T-helper 9 cell (primary cell): ENCODE measurements at places on chromosomes 2 and 18.

GRCh38 chr2:169073963-169074751 is 4.8 kb downstream of the DHRS9 start:
- no peak for DNase-seq

DNA sequence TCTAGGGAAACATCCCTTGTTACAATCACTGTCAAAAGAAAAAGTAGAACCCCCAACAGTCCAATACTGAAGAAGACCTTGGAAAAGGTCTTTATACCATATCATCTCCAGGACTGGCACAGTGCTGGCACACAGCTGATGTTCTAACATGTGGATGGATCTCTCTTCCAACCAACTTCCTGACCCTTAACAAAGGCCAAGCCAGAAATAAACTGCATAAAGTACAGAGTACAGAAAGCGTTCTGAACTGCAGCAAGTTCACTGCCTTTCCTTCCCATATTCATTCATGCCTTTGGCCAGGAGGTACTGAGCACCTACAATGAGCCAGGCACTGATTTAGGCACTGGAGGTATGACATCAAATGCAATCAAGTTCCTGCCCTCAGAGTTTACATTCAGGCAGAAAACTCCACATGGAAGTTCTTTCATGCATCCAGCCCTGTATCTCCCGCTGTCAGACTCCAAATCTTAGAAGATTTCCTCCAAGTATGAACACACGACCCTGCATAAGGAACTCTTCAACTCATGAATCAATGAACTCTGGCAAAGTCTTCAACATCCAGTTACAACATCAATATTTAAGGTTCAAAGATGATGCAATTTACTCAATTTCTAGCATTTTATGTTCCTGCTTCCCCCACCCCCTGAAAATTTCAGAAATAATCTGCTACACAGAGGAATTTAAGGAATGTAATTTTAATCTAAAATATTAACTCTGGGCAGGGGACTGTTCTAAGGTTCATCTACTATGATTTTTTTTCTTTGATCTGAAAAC is 33.8 kb downstream of the ACVR1 start:
- no peak for DNase-seq

DNA sequence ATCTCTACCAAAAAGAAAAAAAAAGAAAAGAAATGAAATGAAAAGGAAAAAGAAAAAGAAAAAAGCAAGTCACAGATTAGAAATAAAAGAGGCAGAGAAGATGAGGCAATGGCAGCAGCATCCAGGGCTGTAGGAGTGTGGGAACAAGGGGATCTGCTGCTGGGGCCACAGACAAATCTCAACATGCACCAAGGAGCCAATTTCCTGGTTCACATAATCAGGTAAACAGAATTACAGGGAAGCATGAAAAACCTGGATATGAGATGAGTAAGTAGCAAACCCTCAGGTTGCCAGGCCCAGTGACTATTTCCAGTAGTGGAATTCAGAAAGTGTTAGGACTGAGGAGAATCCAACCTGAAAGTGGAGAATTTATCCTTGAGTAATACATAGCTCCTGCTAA is 77.4 kb upstream of the ARHGAP28 start:
- no peak for DNase-seq

DNA sequence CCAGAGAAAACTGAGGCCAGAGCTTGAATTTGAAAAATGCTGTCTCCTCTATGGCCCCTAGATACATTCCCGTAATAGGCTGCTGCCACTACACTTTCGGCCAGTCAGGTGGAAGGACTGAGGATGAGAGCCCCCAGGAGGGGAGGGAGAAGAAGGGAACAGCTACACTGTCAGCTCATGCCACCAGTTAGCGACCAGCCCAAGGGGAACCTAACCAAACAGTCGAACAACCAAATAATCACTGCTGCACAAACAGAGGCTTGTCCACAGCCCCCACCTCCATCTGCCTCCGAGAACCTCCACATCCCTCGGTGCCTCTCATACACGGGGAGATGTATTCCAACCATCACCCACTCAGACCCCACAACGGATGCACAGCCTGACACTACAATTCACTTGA is 7.3 kb downstream of the ZNF516 start:
- no peak for DNase-seq

DNA sequence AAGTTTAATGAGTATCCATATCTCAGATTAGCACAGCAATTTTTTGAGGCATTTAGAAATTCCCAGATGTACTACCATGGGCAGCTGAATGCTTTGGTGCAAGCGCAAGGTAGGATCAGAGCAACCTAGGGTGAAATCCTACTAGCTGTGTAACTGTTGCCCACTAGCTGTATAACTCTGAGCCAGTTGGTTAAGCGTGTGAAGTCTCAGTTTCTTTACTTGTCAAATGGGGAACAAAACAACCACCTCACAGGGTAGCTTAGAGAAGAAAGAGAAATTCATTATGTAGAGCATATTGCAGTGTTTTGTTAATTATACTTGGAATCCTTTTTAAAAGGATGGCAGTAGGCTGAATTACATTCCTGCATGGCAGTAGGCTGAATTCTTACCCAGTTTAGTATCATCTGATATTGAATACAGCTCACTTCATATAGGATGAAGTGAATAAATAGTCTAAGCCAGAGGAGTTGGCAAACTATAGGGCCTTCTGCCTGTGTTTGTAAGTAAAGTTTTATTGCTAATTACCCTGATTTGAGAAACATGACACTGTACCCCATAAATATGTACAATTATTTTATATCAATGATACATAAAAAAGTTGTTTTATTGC is 180.7 kb downstream of the PLCL1 start:
- no peak for DNase-seq

DNA sequence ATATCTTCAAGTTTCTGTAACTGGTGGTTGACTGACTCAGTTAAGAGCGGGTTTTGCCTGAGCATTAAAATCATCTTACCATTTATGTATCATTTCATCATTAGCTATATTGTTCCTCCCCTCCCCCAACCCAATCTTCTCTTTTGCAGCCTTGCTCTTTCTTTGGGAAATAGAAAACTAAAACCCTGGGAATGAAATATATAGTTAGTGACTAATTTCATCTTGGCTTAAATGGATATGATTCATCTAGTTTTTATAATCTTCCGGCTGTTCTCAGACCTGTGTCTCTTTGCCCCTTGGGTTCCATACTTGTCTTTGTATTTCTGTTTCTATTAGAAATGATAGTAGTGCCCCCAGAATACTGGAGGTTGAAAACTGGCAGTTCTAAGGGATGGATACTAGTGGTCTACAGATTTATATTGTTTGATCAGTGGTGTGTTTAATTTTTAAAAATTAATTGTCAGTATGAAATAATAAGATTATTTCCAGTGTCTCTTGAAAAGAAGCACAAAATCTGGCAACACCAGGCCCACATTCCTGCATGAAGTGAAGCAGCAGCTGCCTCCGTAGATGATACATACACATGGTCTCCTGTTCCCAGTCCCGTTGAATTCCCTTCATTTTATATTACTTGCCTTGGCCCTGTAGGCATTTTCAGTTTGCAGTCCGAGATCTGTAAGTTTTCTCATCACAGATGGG is 44.5 kb downstream of the PHLPP1 start:
- DNase-seq: no peak

- DNase-seq: no peak
These were observed 447.5 kb upstream of the FSIP2 start for GRCh38 chr2:185291035-185291647.

DNA sequence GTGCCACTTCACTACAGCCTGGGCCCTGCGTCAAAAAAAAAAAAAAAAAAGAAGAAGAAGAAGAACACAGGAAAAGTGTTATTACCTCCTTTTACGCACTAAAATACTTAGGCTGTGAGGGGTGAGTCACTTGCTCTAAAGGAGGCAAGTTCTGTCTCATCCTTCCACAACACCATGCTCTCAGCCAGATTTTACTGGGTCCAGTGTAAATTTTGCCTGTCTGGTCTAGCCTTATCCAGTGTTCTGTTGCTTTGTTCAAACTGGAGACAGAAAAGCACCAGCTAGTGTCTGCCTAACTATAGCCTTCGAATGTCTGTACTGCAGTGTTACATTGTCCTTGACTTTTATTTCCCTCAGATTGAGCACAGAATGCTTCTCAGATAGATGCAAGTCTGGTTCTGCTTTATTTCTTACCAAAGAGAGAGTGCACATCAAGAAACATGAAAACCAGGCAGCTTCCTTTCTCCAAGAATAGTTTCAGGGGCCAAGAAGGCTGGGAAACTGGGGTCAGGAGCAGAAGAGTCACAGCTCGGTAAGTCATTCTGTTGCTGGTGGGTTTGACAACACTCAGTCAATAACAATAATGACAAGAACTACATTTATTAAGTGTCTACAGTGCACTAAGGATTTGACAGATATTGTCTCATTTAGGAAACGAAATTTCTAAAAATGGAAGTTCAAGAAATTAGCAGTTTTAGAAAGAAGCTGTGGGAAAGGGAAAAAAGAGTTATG is 3.1 kb upstream of the MSGN1 start:
- DNase-seq: no peak

DNA sequence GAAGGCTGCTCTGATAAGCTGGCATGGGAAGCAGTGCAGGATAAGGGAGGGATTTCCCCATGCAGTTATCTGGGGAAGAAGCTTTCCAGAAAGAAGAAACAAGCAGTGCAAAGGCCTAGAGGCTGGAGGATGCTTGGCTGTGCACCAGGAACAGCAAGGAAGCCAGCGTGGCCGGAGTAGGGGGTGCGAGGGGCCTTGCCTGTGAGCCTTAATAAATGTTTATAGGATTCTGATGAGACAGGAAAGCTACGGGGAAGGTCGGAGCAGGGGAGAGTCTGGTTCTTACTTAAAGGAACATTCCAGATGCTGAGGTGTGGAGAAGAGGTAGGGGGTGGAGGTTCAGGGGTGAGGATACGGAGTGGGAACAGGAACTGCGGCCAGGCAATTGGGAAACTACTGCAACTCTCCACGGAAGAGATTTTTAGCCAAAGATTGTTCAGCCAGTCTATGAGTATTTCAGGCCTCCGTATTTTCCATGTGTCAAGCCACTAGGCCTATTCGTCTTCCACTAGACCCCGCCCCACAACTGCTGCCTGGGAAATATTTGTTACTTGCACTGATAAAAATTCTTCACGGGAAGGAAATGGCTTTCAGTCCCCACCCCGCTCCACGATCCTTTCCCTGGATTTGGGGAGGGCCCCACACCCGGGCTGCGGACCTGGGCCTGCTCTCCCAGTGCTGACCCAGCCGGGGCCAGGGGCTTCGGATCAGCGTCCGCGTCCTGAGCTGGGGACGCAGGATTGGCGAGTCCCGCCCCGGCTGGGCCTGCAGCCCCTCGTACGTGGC is 516 bp downstream of the EIF2AK2 start:
- no peak for DNase-seq

GRCh38 chr18:24991141-24992060 is 360.6 kb downstream of the ZNF521 start:
- no peak for DNase-seq

- no peak for DNase-seq
These were observed 43.3 kb downstream of the DIPK1C start for GRCh38 chr18:74413836-74414235.

GRCh38 chr2:62398356-62398755 is 107.6 kb downstream of the TMEM17 start:
- DNase-seq: no peak

GRCh38 chr2:108617617-108618016 is 83.3 kb downstream of the LIMS1 start:
- no peak for DNase-seq

GRCh38 chr18:40208958-40209357 is 1746.1 kb upstream of the PIK3C3 start:
- no peak for DNase-seq

DNA sequence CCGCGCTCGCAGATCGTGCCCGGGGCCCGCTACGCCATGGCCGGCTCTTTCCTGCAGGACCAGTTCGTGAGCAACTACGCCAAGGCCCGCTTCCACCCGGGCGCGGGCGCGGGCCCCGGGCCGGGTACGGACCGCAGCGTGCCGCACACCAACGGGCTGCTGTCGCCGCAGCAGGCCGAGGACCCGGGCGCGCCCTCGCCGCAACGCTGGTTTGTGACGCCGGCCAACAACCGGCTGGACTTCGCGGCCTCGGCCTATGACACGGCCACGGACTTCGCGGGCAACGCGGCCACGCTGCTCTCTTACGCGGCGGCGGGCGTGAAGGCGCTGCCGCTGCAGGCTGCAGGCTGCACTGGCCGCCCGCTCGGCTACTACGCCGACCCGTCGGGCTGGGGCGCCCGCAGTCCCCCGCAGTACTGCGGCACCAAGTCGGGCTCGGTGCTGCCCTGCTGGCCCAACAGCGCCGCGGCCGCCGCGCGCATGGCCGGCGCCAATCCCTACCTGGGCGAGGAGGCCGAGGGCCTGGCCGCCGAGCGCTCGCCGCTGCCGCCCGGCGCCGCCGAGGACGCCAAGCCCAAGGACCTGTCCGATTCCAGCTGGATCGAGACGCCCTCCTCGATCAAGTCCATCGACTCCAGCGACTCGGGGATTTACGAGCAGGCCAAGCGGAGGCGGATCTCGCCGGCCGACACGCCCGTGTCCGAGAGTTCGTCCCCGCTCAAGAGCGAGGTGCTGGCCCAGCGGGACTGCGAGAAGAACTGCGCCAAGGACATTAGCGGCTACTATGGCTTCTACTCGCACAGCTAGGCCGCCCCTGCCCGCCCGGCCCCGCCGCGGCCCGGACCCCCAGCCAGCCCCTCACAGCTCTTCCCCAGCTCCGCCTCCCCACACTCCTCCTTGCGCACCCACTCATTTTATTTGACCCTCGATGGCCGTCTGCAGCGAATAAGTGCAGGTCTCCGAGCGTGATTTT is 7.6 kb downstream of the TBR1 start:
- DNase-seq: no peak

GRCh38 chr2:20005891-20006470 is 6.5 kb downstream of the MATN3 start:
- DNase-seq: no peak
